GOT3 (cell line): ENCODE measurements at places on chromosomes 13 and 19.

DNA sequence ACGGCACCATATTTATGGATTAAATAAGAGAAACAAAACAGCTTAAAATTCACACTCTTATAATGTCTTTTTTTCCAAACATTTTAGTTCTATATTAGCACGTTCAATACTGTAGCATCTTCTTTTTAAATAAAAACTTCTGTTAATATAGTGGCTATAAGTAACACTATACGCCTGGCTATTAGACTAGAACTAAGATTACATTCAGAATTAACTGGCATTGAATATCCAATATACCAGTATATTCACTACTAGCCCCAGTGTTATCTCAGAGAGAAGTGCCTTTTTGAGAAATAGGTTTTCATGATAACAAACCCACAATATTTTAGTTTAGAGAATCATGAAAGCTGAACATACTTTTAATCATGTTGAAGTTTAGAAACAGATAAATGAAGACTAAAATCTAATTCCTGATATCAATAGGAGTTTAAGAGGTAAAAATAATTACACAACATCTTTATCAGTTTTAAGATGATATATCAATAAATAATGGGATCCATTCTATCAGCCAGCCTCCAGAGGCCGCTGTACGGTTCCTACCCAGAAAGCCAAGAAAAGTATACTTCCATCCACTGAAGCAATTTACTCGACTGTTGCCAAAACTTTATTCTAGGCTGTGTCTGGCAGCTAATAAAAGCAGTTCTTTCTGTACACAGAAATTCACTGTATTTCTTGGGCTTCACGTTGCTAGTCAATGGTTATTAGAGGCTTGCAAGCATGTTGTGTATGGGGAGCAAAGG, 1113.4 kb upstream of the MIR17HG start:
- DNase-seq, result no peak

DNA sequence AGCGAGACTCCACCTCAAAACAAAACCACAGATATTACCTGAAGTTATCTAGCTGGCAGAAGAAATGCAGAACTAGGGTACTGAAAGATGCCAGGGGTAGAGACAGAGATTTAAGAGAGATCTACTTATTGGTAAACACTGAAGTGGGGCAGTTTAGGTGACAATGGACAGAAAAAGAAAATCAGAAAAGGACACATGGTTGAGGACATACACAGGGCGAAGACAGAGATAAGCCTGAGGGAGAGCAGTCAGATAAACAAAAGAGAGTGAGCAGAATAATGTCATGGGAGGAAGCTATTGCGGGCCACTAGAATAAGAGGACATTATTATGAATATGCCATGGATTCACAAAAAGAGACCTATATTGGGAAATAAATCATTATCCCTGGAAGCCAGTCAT, 3.3 kb downstream of the NEK5 start:
- no peak for DNase-seq

DNA sequence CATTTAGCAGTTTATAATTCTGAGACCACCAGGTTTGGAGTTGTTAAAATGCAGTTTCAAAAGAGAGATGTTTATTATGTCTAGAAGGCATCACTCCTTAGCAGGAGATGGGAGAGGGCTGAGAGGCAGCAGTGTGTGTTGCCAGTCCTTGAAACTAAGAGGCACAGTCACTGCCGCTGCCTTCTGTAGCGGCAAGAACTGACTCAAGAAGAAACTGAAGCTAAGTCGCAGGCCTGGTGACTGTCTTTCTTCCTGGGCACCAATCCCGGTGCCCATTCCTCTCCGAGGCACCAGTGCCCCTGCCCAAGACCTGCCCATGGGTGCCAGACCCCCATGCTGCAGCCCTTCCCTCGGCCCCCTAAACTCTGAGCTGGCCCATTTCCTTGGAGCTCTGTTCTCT, 20.1 kb downstream of the N4BP2L1 start:
- no peak for DNase-seq

- no peak for DNase-seq
These were observed 31.2 kb downstream of the DLEU7 start for GRCh38 chr13:50812242-50812641.

GRCh38 chr19:48836089-48837017, at the start of gene HSD17B14:
Gene HSD17B14 (minus strand): TSS chr19:48836491. CDS start chr19:48836411, 80 bp downstream.
- DNase-seq, result no peak

DNA sequence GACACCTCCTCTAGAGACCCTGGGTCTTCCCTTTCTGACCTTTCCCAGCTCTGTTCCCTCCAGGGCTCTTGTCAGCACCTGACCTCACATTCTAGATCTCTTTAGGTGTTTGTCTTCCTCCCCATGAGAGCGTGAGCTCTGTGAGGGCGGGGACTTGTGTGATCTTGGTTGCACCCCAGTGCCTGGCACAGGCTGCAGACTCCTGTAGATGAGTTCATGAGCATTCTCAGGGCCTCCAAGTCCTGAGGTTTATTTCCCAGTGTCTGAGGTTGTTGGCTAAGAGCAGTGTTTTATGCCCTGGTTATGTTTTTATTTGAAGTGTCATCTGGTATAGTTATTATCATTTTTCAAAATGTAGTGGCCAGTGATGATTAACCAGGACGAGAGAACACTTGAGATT, 596 bp downstream of the CEACAM4 start:
- no peak for DNase-seq

GRCh38 chr19:52322429-52322828, 13.6 kb upstream of the ZNF610 start:
- DNase-seq, result no peak
